OCI-M1 (cell line): ENCODE measurements at places on chromosomes 13 and 19.

- DNase-seq: no peak
These were observed 6.2 kb downstream of the SPRY2 start for GRCh38 chr13:80334597-80335260.

DNA sequence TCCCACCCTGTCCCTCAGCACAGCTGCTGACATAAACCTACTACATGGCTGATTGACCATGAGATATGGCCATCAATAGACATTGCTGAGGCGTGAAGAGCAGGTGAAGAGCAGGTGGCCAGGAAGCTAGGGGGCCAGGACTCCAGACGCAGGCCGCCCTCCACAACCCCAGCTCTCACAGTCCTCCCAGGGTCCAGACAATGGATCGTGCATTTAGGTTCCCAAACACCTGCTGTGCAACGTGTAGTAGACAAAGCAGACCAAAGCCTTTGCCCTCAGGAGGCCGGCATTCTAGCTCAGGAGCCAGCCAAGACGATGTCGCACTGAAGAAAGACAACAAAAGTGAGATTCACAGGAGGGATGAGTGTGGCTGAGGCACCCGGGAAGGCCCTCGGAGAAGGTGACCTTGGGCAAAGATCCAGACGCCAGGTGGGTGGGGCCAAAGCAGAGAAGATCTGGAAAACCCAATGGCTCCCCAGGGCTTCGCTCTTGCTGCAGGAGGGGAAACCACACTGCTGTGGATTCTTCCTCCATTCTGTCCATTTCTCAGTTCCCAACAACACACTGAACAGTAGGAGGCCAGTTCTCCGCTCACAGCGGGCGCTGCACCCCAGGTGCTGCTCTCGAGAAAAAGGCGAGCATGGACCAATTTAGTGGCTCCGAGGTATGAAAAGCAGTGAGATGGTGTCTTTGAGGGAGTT is 1.4 kb downstream of the FFAR1 start:
- no peak for DNase-seq

- DNase-seq: no peak
These were observed 10.1 kb upstream of the CEACAM19 start for GRCh38 chr19:44661205-44661604.

DNA sequence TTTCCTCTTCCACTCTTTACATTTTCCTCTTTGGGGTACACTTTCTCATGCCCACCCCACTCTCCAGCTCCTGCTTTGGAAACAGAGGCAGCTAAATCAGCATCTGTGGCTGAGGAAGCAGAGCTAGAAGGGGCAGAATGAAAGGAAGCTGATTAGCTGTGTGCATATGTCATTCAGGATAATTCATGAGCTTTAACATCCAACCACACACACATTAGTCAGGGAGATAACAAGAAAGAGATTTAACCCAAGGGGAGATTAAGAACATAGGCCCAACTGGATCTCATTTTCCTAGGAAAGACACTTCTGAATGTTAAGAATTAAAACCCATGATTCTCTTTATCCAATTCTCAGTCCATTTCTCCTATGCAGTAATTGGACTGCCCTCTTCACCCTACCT is 405.5 kb downstream of the TBC1D4 start:
- no peak for DNase-seq

GRCh38 chr13:43830497-43830881 is 43.7 kb upstream of the ENOX1 start:
- DNase-seq: peak; percentile 78

- no peak for DNase-seq
These were observed 35.1 kb upstream of the ZNF808 start for GRCh38 chr19:52492201-52492993.

DNA sequence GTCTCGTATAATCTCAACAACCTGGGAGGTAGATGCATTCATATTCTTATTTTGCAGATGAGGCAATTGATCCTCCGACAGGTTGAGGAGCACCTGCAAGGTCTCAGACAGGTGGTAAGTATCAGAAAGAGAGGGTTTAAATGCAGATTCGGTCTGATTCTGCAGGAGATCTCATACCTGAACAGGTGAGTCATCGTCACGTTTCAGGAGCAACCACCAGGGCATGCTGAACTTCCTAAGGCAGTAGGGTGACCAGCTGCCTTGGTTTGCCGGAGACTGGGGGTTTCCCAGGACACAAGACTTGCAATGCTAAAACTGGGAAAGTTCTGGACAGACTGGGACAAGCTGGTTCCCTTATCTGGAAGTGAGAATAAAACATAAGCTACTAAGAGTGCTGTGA is 68.8 kb upstream of the TSHZ3 start:
- DNase-seq: no peak

- no peak for DNase-seq
These were observed 24.6 kb upstream of the TEX29 start for GRCh38 chr13:111295886-111296285.

GRCh38 chr13:113078902-113079780 is 26.4 kb upstream of the F7 start:
- no peak for DNase-seq

- no peak for DNase-seq
These were observed 6.9 kb downstream of the ZNF490 start for GRCh38 chr19:12603714-12604113.

DNA sequence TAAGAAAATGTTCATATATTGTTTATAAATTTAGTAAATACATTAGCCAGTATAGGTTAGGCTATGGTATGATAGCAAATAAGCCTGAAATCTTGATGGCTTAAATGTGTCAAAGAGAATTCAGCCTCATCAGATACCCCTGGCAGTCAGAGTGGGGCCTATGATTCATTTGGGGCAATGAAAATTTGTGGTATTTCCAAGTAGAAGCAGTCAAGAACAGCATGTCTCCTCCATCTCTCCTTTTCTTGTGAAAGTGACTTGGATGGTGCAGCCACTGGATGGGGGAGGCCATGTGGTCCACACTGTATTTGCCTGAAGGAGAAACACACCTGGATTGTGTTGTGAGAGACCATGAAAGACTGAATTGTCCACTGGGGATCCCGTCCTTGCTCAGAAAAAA is 82.7 kb downstream of the DLEU7 start:
- no peak for DNase-seq

- peak; percentile 100 for DNase-seq
These were observed 533 bp upstream of the AP2A1 start for GRCh38 chr19:49766007-49766929.

DNA sequence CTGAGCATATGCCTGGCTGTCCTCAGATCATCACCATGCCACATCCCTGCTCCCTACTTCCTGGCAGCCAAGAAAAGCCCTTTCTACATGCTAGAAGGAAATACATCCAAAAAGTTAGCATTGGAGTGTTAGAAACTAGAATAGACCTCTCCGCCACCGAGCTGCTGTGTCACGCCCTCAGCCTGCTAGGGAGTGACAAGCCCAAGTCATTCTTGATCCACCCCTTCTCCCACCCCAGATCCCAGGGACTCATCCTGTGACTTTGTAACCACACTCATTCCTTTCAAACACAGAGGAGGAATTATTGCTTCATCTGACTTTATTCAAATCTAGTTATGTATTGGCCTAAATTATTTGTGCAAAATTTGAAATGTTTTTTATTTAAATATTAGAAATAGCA is 45.3 kb downstream of the POLR1D start:
- no peak for DNase-seq

GRCh38 chr13:64075543-64076271 is 2660.1 kb upstream of the PCDH20 start:
- DNase-seq: peak; percentile 95

- DNase-seq: no peak
These were observed 9.9 kb downstream of the SERTM1 start for GRCh38 chr13:36683701-36684100.

DNA sequence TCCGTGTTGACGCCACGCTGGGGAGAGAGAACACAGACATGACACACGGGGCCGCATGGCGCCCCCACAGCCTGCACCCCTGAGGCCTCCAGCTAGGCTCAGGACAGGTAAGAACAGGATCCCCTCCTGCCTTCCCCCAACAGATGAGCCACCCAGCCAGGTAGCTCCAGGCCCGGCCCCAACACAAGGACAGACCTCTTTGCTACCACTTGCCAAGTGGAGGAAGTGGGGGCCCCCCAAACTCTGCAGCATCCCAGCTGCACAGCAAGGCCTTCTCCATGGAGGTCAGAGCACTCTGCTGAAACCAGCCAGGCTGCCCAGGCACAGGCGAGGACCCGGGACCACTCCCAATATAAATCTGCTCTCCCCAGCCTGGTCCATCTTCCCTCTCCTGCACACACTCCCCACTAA is 31.5 kb downstream of the PEPD start:
- no peak for DNase-seq

DNA sequence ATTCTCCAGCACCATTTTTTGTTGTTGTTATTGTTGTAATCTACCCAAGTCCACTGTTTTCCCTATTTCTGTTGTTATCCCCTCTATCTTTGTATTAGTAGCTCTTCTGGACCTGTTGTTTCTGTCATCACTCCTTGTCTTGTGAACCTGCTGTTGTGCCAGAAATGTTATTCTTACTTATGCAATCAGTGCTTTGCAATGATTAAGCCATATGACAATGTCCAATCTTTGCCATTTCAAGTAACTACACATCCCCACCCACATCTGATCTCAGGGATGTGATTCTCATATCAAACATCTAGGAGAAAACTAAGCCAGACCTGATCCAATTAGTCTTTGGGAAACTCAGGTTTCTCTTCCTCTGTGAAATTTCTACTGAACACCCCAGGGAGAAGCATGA is 472.6 kb upstream of the KLHL1 start:
- no peak for DNase-seq

GRCh38 chr13:35479038-35479492 is 2.6 kb upstream of the MAB21L1 start:
- no peak for DNase-seq

- no peak for DNase-seq
These were observed 5.3 kb upstream of the PROZ start for GRCh38 chr13:113152984-113153809.
